ENCODE measurements at places on chromosomes 7 and 10.

DNA sequence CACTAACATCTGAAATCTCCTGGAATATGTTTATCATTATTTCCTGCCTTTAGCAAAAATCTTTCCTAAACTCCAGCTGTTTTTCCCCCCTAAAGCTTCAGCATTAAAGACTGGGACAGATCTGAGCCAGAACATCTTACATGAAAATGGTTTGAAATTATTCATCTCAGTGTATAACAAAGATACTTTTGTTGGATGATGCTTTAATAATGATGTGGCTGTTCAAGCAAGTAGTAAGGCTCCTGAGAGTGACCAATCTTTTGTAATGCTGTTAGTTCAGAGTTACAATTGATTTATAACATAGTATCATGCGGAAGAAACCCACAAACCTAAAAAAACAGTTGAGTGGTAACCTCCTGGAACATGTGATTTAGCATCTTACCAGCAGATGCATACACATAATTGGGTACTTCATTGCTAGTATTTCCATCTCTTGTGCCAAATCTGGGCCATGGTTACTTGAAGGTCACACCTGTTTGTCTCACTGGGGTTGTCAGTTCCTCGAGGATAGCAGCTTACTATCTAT, 1.5 kb downstream of the BZW2 start:
- no peak for DNase-seq

- DNase-seq = no peak
Measured at GRCh38 chr10:48602401-48603135, 2.3 kb downstream of the ARHGAP22 start.

DNA sequence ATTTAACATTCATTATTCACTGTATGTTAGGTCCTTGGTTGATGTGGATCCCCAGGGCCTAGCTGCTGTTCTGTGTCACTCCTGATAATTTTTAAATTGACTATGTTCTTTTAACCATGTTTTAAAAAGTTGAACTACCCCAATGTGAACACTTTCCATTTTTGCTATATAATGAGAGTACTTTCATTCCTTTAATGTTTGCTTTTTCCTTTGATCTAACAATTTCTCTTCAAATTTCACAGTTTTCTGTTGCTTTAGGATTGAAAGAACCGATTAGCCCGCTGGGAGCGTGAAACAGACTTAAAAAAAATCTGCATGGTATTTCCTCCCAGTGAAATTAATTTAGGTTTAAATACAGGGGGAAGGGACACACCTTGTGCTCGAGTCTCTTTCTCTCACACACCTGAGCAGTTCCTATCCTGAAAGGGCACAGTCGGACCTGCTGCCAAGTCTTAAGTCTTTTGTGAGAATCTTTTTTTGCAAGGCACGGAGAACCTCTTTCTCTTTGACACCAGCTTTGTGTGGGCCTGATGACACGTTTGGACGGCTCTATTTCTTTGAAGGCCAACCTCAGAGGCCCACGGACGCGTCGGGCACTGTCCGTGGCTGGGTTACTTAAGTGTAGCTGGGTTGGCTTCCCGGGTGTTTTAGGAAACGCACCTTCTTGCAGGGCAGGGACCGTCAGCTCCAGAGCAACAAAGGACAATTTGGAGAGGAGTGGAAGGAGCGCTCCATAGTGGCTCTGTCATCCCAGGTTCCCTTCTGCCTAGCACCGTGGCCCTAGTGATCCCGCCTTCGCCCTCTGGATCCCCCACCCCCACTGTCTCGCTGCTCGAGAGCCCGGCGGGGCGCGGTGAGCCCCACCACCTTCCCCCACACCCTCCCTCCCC, 1.0 kb upstream of the CHN2 start:
- no peak for DNase-seq

DNA sequence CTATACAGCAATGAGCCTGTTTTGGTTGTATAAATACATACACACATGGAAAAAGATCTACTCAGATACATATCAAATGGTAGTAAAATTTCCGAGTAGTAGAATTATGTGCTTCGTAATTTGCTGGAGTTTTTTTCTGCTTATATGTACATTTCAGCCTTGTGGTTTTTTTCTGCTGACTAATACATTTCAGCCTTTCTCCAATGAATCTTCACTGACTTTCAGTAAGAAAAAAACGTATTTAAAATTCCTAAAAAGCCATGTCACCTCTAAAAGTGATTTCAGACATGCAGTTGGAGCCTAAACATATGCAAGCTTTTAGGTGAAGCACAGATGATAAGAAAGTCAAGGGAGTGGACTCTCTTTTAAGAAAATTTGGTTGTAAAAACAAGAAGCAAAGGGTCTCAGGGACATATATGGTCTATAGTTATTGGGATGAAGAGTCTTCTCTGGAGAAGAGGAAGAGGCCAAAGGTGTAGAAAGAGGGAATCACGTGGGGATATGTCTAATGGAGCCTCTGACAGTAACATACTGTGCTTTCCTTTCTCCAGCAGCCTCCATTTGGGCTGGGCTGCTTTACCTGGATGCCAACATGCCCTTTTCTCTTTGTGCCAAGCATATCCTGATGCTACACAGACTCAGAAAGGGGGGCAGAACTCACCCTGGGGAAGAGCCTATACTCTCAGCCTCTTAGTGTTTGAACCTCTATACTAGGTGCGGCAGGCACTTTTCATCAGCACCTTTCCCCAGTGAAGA, 2.4 kb downstream of the AMPH start:
- peak; percentile 51 for DNase-seq

DNA sequence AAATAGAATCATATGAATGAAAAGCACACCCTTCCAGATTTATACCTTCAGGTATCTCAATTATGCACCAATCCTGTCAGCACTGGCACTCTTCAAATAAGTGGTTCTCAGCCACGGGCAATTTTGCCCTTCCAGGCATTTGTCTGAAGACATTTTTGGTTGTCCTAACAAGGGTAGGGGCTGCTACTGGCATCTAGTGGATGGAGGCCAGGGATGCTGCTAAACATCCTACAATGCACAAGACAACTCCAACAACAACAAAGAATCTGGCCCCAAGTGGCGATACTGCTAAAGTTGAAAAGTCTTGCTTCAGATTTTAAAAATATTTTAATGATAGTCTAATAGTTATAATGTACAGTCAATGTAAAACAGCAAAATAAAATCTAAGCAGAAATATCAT, 16.1 kb downstream of the CCDC186 start:
- DNase-seq = no peak
